ENCODE measurements at places on chromosomes 3 and 15. TPM values are rescaled to one million over a fixed set of nuclear protein-coding genes. Genes with fewer than 3 reads are reported as not detected.

LRTM1 gene
- not detected for total RNA-seq

CEP19 gene
- total RNA-seq: 3.1 TPM

POLQ gene
- 5.8 TPM for total RNA-seq

XCR1 gene
- not detected for total RNA-seq

VWA5B2 gene
- total RNA-seq: 0.29 TPM

EFCAB12 gene
- total RNA-seq: 1.0 TPM

NR1I2 gene
- not detected for total RNA-seq

FBXW12 gene
- total RNA-seq: not detected

GOLGA8J gene
- total RNA-seq: 0.09 TPM

SCN11A gene
- 0.01 TPM for total RNA-seq

SI gene
- total RNA-seq: not detected

Measured in A549 treated with AZD2906 at 1 μM for 4 hours (cell line).